ENCODE measurements at places on chromosomes 13 and 19.

GRCh38 chr13:30615481-30615865 lies 2.2 kb upstream of the USPL1 start:
- DNase-seq: no peak

DNA sequence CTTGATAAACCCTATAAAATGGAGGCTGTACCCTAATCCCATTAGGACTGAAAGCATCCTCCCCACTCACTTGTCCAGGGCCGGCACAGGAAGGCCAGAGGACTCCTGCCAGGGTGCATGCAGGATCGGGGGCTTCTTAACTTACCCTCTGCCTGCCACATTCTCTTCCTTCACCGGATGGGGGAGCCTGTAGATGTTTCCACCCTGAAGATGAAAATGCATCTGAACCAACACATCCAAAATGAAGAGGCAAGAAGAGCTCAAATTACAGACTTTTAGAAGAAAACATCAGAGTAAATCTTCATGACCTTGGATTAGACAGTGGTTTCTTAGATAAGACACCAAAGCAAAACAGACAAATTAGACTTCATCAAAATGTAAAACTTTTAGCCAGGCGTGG lies 25.9 kb upstream of the NAPA start:
- no peak for DNase-seq

GRCh38 chr19:49845414-49845813 lies 5.5 kb upstream of the PTOV1 start:
- DNase-seq: no peak

DNA sequence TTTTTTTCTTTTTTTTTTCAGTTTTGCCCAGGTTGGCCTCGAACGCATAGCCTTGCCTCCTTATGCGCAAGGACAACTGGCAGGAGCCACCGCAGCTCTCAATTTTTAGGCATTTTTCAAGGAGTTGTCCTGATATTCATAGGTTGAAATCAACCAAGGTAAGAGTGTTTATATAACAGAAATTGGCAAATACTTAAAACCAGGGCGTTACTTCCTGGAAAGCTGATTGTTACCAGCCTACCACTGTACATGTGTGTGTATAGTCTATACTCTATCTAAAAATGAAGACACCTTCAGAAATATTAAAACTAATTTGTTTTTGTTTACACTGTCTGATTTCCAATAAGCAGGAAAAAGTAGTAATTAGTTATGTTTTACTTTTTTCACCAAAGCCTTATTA lies 39.2 kb downstream of the GPC6 start:
- no peak for DNase-seq

DNA sequence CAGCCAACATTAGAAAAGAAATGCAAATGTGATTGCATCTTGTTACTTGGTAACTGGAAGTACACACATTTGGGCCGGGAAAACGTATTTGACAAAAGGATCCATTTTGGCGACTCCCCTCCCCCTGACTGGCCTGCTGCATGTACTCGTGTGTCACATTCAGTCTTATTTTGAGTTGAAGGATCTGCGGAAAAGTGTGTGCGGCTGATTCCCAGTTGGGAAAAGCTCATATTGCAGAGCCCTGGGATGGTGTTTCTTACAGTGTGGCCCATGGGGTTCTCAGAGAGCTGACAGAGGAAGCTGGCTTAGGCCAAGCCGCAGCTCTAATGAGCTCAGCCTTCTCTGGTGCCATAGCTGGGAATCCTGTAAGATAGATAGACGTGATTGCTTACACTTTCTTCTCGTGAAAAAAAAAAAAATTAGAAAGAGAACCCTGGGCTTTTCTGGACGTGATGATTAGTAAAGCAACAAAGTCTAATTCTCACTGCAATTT lies 170.3 kb upstream of the ARGLU1 start:
- DNase-seq: no peak

- no peak for DNase-seq
These were observed 22.5 kb downstream of the DOT1L start for GRCh38 chr19:2186071-2186846.

DNA sequence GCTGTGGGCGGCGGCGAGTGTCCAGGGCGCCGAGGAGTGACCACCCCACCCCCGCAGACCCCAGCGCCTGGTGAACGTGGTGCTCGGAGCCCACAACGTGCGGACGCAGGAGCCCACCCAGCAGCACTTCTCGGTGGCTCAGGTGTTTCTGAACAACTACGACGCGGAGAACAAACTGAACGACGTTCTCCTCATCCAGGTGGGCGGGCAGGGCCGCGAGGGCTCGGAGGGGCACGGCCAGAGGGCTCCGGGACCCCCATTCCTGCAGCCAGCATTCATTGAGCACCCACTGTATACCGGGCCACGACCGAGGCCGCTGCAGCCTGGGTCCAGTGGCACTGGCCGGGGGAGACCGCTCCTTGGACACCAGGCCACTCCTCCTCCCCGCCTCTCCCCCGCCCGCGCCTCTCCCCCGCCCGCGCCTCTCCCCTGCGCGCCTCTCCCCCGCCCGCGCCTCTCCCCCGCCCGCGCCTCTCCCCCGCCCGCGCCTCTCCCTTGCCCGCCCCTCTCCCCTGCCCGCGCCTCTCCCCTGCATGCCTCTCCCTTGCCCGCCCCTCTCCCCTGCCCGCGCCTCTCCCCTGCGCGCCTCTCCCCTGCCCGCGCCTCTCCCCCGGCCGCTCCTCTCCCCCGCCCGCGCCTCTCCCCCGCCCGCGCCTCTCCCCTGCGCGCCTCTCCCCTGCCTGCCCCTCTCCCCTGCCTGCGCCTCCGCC lies 3.2 kb downstream of the PRTN3 start:
- no peak for DNase-seq

GRCh38 chr13:86051134-86052103 lies 252.2 kb upstream of the SLITRK6 start:
- no peak for DNase-seq
